GM23338 (cell line): ENCODE measurements at places on chromosomes 6 and 20. TPM values are rescaled to one million over a fixed set of nuclear protein-coding genes. Genes with fewer than 3 reads are reported as not detected.

DNA sequence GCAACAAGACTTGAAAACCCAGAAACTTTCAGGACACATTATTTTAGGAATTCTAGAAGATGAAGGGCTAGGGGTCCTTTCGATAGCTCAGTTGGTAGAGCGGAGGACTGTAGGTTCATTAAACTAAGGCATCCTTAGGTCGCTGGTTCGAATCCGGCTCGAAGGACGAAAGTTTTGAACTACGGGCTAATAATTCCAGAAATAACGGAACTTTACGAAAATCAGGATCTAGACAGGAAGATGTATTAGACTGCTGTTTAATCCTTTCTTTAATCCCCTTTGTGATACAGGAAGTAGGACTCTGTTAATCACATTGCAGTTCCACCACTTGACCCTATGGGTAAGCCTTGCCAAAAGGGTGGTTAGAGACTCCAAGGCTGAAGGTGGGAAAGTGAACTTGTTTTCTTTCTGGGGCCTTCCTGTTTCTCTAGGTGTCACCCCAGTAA is 21.2 kb upstream of the ABT1 start:
- peak; percentile 74 for DNase-seq

DNA sequence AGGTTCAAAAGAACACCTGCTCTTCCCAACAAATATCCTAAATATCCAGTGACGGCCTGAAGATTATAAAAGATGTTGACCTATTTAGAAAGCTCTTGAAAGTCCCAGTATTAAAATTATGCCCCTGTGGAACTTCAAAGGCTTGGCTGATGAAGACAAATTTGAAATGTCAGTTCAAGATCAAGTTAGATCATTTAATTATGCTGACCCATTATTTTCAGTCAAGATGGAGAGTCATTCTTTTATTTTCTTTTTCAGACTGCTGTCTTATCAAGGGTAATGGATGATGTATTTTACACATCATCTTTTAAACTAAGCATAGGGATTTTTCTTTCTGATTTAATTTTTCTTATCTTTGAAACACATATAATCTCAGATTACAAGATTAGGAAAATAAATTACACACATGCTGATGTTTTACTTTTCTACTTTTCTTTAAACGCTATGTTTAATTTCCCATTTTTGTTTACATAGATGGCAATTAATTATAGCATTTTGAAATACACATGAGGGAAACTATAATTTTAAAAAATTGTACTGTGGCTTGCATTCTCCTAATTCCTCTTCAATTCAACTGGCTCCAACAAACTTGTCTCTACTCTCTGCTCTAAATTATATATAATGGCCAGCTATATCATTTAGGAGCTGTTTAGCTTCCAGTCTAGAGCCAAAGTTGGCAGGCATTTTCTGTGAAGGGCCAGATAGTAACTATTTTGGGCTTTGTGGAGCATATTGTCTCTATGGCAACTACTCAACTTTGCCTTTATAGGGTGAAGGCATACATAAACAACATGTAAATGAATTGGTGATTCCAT is 123.7 kb downstream of the RCAN2 start:
- no peak for DNase-seq

THBS2 gene
- total RNA-seq: 40.7 and 44.7 TPM in 2 replicates

GRCh38 chr6:583635-584034 is 73.3 kb downstream of the HUS1B start:
- DNase-seq: no peak

GRCh38 chr6:8441452-8441851 is 6.1 kb upstream of the SLC35B3 start:
- DNase-seq: no peak

- DNase-seq: no peak
Observed at GRCh38 chr20:38889792-38890496, 36.3 kb upstream of the FAM83D start.

DNA sequence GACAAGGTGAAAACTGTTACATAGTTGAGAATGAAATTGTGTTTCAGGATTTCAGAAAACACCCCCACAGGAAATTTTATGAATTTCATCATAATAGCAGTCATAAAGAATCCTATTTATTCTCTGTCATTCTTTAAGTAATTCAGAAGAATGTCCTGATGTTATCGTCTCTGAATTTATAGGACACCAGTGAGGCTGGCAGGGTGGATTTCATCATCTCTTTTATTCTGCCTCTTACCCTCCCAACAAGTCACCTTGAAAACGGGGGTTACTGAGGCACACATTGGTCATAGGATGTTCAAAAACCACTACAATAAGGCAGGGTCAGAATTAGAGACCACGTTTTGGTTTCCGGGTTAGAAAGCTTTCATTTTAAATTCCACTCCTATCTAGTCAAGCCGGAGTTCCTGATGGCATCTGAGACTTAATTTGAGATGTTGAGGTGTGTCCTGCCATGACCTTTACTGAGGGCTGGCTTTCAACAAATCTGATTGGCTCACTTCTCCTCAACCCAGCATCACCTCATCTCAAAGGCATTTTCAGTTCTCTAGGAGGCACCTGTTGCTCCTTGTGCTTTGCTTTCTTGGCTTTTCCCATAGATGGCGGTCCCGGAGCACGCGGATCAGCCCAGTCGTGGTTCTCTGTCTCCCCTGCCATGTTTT is 230.6 kb upstream of the SUPT3H start:
- no peak for DNase-seq

CD109 gene
- total RNA-seq: 5.3 and 6.0 TPM in 2 replicates

DNA sequence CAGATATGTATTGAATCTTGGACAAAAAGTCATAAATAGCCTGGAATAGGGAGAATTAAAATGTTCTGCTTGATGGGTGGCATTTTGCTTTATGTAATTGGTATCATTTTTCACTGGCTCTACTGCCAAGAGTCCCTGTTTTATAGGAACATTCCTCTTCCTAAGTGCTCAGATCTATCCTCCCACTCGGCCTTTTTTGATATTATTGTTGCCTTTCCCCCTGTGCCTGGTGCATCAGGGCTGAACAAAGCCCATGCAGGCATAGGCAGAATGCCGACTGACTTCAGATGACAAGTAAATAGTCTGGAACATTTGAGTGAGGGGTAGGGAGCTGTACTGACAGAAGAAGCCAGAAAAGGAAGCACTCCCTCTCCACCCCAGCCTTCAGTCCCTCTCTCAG is 127.0 kb downstream of the PKHD1 start:
- no peak for DNase-seq

- DNase-seq: no peak
Observed at GRCh38 chr6:135583256-135583761, 85.8 kb upstream of the AHI1 start.

GRCh38 chr6:17892097-17892686 is 95.2 kb downstream of the KIF13A start:
- DNase-seq: no peak

DNA sequence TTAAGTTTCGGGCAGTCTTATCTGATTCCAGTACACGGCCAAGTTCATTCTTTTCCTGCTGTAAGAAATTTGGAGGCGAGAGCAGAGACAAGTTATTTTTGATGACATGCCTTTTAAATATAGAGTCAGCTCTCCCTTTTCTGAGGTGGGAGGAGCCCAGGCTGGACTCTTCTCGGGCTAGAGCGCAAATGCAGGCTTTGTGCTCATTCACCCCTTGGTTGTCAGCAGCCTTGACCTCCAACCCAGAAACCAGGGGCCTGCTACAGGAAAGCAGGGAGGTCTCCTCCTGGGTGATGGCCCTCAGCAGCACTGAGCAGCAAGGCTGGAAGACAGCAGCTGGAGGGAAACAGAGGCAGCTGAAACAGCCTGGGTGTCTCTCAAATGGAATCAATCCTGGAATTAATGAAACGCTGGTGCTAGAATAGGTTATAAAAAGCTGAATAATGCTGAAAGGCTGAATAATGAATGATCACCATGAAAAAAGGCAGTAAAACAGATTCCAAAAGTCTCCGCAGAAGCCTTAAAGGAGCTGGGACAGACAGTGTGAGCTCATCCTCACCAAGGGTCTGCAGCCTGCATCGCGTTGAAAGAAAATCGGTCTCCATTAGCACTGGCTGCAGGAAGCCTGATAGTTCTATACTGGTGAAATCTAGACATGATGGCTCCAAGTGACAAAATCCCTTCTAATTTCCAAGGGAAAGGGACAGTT is 28.2 kb upstream of the ECI2 start:
- DNase-seq: no peak

SPDEF gene
- 0.69 TPM in 1 of 2 replicates, not detected in the other for total RNA-seq

- no peak for DNase-seq
Observed at GRCh38 chr6:14766391-14766994, 479.4 kb upstream of the JARID2 start.

GRCh38 chr6:157089258-157089657 is 234.1 kb downstream of the TMEM242 start:
- peak; percentile 97 for DNase-seq

DNA sequence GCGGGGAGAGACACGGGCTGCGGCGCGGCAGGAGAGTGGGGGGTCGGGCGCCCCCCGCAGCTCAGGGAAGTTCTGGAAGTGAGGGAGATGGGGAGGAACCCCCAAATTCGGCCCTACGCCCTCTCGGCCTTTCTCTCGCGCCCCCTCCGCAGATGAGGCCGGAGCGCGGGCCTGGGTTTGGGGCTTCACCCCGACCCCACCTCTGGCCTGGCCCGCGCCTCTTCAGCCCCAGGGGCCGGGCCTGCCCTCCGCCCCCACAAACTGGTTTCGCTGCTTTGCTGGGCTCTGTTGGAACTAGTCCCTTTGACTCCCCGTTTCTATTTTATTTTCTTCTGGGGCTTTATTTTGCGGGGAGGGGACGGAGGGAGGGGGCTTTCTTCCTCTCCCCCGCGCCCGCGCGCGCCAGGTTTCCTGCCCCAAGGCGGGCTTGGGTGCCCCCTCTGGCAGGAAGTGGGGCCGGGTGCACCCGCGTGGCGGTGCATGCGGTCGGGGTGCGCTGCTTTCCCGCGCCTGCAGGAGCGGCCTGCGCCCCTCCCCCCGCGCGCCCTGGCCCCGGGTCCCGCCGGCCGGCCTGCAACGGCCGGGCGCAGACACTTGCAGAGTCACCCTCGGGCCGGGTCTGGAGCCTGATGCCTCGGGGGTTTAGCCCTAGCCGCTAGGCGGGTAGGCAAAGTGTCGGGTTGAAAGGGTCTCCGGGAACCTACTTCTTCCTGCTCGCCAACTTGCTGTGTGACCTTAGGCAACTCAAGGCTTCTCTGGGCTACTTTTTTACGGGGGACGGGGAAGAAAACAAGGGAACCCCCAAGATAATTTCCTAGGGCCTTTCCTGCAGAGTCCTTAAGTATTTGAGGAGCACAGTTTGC is 1.3 kb downstream of the HMGA1 start:
- DNase-seq: peak; percentile 71

HLA-DMB gene
- total RNA-seq: 1.3 and 1.6 TPM in 2 replicates
